ENCODE measurements at places on chromosomes 5 and 9. TPM values are rescaled to one million over a fixed set of nuclear protein-coding genes. Genes with fewer than 3 reads are reported as not detected.

Gene ZNF474
- 0.18 TPM for total RNA-seq

Gene EGFL7
- total RNA-seq = 15.6 TPM

Gene AMBP
- 0.28 TPM for total RNA-seq

Gene MCIDAS
- not detected for total RNA-seq

Gene DPP7
- 68.8 TPM for total RNA-seq

Gene CCDC187
- under 0.01 TPM for total RNA-seq

Gene SLC35A4
- total RNA-seq = 14.9 TPM

Gene GPX3
- 35.2 TPM for total RNA-seq

Gene GDNF
- 0.65 TPM for total RNA-seq

Gene SPATA6L
- 0.43 TPM for total RNA-seq

Gene SETX
- total RNA-seq = 54.3 TPM

Gene SNCAIP
- 19.4 TPM for total RNA-seq

Gene TAF1L
- total RNA-seq = not detected

Gene SV2C
- total RNA-seq = not detected

Gene DDX4
- not detected for total RNA-seq

Gene IRX4
- total RNA-seq = not detected

Gene NR5A1
- total RNA-seq = not detected

Gene TAF11L10
- not detected for total RNA-seq

Gene MYOT
- not detected for total RNA-seq

Gene GFRA3
- total RNA-seq = not detected

Gene MAP1B
- total RNA-seq = 29.7 TPM

Gene ANGPTL2
- 125 TPM for total RNA-seq

Gene CKMT2
- total RNA-seq = 17.4 TPM

Gene BOD1
- total RNA-seq = 74.7 TPM

Gene TTC16
- 0.14 TPM for total RNA-seq

Gene PCDHB2
- 1.6 TPM for total RNA-seq

Gene AQP3
- total RNA-seq = 12.2 TPM

Gene NPR3
- 422 TPM for total RNA-seq

Gene DOCK8
- total RNA-seq = under 0.01 TPM

Gene FBXO10
- 9.2 TPM for total RNA-seq

Gene COL27A1
- 7.1 TPM for total RNA-seq

Measured in smooth muscle cell of bladder (primary cell).